Mammary microvascular endothelial cell (primary cell): ENCODE measurements at places on chromosomes 4 and X. TPM values are rescaled to one million over a fixed set of nuclear protein-coding genes. Genes with fewer than 3 reads are reported as not detected.

TMEM35A gene
- total RNA-seq: 1.7 and 1.8 TPM in 2 replicates

GRPR gene
- not detected in 2 replicates for total RNA-seq

DRD5 gene
- not detected in 2 replicates for total RNA-seq

RTL5 gene
- total RNA-seq: 0.44 and 0.60 TPM in 2 replicates

TECRL gene
- total RNA-seq: not detected in 2 replicates

FAM53A gene
- total RNA-seq: 0.39 and 0.60 TPM in 2 replicates

CENPVL2 gene
- not detected in 2 replicates for total RNA-seq
